ENCODE measurements at places on chromosomes 16 and 17.

DNA sequence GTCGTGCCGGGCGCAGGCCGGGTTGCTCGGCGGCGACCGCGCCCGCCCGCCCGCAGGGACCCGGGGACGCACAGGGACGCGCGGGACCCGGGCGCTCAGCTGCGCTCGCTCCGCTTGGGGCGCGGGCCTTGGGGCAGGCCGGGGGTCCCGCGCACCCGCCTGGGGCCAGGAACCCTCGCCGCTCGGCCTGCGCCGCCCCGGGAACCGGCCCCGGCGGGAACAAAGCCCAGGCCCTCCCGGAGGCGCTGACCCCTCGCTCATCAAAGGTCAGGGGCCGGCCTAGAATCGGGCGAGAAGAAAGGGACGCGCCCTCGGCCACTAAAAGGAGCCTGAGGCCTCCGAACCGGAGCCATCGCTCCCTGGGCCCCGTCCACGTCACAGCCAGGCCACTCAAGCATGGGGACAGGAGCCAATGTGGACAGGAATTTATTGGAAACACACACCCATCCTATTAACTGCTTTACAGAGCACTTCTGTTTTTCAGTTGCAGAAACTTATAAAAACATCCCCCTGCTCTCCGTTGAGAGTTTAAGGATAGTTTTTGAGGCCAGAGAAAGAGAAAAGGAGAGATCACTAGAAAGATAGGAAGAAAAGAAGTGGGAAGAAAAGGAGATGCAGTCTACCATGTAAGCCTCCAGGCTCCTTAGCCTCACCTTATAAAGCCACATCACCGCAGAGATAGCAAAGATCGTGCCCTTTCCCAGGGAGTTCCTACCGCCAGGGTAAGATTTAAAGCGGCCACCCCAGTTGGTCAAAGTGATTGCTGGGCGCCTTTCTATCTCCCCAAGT, 558 bp upstream of the ZFHX3 start:
- no peak overlapping the region for H3K27ac ChIP-seq
- H3K27me3 ChIP-seq: peaks cover 39% of the 10 kb centered on the region
- H3K4me1 ChIP-seq: peaks cover 4% of the 10 kb centered on the region
- H3K4me3 ChIP-seq: no peak overlapping the region
- H3K36me3 ChIP-seq: no peaks in the 10 kb centered on the region

DNA sequence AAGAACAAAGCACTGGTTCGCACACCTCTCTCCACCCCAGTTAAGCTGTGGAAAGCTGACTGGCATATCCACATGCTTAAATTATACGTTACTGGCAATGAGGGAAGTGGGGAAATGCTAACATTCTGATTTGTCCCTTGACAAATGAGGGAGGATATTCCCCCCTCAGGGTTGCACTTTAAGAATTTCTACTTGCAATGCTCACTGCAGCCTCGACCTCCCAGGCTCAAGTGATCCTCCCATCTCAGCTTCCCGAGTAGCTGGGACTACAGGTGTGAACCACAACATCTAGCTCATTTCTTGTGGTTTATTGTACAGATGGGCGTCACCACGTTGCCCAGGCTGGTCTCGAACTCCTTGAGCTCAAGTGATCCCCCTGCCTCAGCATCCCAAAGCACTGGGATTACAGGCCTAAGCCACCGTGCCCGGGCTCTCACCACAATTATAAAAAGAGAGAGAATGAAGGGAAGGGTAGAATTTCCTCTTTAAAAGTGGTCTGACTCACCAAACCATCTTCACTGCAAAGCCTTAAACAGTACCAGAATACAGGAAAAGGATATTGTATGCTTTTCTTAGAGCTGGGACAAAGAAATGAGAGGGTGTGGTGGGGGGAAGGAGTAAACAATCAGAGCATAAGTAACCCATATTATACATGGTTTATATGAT, 38.9 kb downstream of the KANSL1 start:
- peak; percentile 40 for DNase-seq
- no peaks in the 10 kb centered on the region for H3K27me3 ChIP-seq
- peak overlapping the region; percentile 53 for H3K4me3 ChIP-seq
- H3K36me3 ChIP-seq: peaks cover 25% of the 10 kb centered on the region

DNA sequence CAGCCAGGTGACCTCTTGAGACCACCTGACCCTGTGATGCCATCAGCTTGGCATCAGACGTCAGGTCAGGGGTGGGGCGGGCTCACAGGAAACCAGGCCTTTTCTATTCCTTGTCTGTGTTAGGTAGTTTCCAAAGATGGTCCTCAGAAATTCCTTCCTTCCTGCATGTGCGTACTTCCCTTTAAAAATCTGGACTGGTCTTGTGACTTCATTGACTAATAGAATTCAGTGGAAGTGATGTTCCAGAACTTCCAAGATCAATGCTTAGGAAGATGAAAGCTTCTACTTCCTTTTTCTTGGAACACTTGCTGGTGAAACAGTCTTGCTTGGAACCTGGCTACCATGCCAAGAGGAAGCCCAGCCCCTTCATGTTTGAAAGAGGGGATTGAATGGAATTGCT, 10.0 kb upstream of the N4BP1 start:
- H3K4me3 ChIP-seq: no peak overlapping the region
- DNase-seq: no peak
- H3K36me3 ChIP-seq: no peaks in the 10 kb centered on the region
- H3K27me3 ChIP-seq: no peaks in the 10 kb centered on the region
- peaks cover 73% of the 10 kb centered on the region for H3K4me1 ChIP-seq

GRCh38 chr17:7850701-7851437, 4.0 kb upstream of the TMEM88 start:
- no peaks in the 10 kb centered on the region for H3K27me3 ChIP-seq
- DNase-seq: no peak
- peak overlapping the region; percentile 82 for H3K4me3 ChIP-seq
- peak overlapping the region; percentile 67 for H3K27ac ChIP-seq
- peaks cover 9% of the 10 kb centered on the region for H3K36me3 ChIP-seq

DNA sequence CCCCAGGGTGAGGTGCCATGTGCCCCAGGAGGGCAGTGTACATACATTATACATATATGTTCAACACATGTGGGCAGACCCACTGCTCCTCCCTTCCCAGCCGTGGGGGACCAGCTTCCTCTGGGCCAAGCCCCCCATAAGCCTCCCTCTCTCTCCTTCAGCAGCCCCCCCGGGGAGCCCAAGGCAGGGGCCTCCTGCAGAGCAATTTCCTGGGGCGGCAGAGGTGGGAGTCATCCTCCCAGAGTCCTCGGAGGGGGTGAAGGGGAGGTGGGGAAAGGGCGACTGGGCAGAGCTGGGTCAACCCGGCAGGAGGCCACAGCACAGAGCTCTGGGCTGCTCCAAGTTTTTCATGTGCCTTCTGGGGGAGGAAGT, 235.1 kb downstream of the ZNF423 start:
- no peaks in the 10 kb centered on the region for H3K4me1 ChIP-seq
- no peak for DNase-seq
- H3K27ac ChIP-seq: no peak overlapping the region

DNA sequence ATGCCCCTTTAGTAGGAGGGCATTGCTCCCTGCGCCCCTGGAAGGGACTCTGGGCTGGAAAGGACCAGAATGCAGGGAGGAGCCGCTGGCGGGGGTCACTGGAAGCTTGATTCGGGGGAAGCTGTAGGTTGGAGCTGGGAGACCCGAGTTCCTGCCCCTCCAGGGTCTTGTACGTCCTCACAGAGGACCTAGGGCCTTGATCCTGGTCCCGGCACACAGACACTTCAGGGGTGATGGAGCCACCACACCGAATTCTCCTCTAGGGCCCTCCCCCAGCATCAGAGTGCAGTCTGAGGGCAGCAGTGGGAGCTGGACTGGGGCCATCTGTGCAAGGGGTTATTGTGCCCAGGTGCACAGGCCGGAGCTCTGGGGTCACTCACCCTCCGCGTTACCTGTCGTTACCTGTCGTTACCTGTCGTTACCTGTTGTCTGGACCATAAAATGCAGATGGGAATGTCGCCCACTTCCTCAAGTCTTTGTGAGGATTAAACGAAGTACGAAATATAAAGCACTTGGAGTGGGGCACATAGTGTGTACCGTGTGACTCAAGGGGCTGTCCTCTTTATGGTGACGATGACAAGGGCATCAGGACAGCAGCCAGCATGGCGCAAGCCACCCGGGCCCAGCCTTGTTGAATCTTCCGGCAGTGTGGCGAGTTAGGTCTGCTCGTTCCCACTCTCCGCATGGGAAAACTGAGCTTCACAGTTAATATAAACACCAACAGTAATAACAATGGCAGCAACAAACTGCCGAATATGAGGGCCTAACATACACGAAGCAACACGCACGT, 48.6 kb downstream of the CMIP start:
- no peak for DNase-seq
- H3K27ac ChIP-seq: no peak overlapping the region
- no peak overlapping the region for H3K4me3 ChIP-seq
- H3K27me3 ChIP-seq: no peaks in the 10 kb centered on the region
- H3K36me3 ChIP-seq: peaks cover 6% of the 10 kb centered on the region

DNA sequence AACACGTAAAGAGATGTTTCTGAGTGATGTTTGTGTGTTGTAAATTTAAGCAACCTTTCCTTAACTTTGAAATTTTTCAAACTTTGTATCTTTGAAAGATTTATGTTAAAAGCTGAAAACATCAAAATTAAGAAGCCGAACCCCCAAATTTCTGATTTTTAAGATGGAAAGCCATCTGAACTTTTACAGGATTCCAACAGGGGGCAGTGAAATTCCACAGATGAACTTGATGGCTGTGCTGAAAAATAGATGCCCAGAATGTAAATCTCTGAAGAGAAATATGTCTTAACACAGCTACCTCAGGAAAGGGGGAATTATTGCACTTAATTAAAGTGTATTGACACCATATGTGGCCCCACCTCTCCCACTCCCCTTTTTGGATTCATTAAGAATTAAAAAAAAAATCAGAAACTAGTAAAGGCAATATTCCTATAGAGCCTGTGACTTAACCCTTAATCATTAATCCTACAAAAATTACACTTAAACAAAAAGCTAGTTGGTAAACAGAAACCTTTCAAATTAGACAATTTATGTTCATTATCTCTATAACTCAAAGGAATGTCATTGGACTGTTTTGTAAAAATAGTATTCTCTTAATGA, 597.9 kb downstream of the KCNJ2 start:
- H3K4me1 ChIP-seq: no peaks in the 10 kb centered on the region
- no peak overlapping the region for H3K27ac ChIP-seq
- no peaks in the 10 kb centered on the region for H3K27me3 ChIP-seq
- H3K4me3 ChIP-seq: no peak overlapping the region

GRCh38 chr17:66720027-66720426, 114.9 kb upstream of the CACNG5 start:
- DNase-seq: no peak
- peaks cover 12% of the 10 kb centered on the region for H3K36me3 ChIP-seq
- H3K4me3 ChIP-seq: no peak overlapping the region
- peaks cover 9% of the 10 kb centered on the region for H3K4me1 ChIP-seq

DNA sequence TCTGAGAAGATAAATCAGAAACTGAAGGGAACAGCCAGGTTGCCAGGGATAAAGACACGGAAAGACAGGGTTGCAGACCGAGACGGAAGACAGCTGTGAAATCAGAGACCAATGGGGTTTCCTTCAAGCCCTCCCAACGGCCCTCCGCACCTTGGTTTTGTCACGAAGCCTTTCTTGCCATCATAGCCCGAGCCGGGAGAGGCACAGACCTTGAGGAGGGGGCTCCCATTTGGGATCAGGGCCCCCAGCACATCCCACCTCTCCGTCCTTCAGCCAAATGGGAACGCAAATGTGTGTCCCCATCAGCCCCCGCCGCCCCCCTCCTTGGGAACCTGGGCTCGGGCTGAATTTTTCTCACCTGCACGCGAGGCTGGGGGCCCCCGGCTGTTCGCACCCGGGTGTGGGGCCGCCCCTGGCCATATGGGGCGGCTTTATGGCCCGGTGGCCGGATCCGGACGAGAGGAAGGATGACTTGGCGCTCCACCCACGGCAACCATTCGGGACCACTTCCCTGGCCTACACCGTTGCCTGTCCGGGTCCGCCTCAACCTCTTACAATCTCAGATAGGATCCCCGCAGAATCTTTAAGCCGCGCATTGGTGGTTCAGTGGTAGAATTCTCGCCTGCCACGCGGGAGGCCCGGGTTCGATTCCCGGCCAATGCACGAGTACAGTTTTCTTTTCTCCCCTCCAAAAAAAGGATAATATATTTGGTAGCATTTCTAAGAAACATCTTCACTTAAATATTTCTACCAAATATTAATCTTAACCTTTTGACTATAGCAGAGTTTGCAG, 1.4 kb upstream of the HES7 start:
- H3K4me3 ChIP-seq: peak overlapping the region; percentile 88
- peaks cover 5% of the 10 kb centered on the region for H3K36me3 ChIP-seq
- peaks cover 44% of the 10 kb centered on the region for H3K27me3 ChIP-seq
- H3K27ac ChIP-seq: peak overlapping the region; percentile 88
- peak; percentile 90 for DNase-seq
- H3K4me1 ChIP-seq: peaks cover 57% of the 10 kb centered on the region

DNA sequence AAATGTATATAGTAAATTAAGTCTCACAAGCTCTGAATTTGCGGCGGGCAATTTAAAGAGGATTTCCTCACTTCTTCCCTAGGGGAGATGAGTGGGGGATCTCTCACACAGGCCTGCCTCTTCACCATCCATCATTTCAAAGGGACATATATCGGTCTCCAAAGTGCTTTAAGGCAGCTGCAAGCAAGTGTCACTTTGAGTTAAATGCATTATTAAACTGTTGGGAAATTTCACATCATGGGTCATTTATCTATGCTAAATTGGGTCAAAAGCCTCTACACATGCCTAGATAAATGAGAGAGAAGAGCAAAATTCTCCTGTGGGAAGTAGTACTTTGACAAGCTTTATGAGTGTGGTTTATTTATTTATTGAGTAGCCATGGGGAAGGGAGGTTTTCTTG, 1106.1 kb upstream of the GOT2 start:
- no peak overlapping the region for H3K4me3 ChIP-seq
- DNase-seq: no peak
- H3K36me3 ChIP-seq: no peaks in the 10 kb centered on the region
- no peak overlapping the region for H3K27ac ChIP-seq
- H3K27me3 ChIP-seq: no peaks in the 10 kb centered on the region
- no peaks in the 10 kb centered on the region for H3K4me1 ChIP-seq

GRCh38 chr16:20930365-20930690, 29.8 kb downstream of the LYRM1 start:
- no peak overlapping the region for H3K27ac ChIP-seq
- peaks cover 4% of the 10 kb centered on the region for H3K27me3 ChIP-seq
- peaks cover 9% of the 10 kb centered on the region for H3K36me3 ChIP-seq
- H3K4me1 ChIP-seq: no peaks in the 10 kb centered on the region
- no peak for DNase-seq

- H3K4me1 ChIP-seq: no peaks in the 10 kb centered on the region
- no peaks in the 10 kb centered on the region for H3K36me3 ChIP-seq
- H3K27me3 ChIP-seq: peaks cover 27% of the 10 kb centered on the region
- no peak overlapping the region for H3K4me3 ChIP-seq
- DNase-seq: no peak
- H3K27ac ChIP-seq: no peak overlapping the region
These were observed 4.2 kb downstream of the KRT24 start for GRCh38 chr17:40699371-40699770.

- no peak for DNase-seq
- H3K4me1 ChIP-seq: no peaks in the 10 kb centered on the region
- H3K27ac ChIP-seq: no peak overlapping the region
- no peaks in the 10 kb centered on the region for H3K27me3 ChIP-seq
These were observed 82.2 kb upstream of the BRD7 start for GRCh38 chr16:50450957-50451356.

Data from activated CD8-positive, alpha-beta T cell treated with anti-CD3 and anti-CD28 coated beads, Interleukin-2, amount 10 ng/mL, durations not matched to agents 7 days and 5 days (primary cell).